ENCODE measurements at places on chromosomes 16 and 17. TPM values are rescaled to one million over a fixed set of nuclear protein-coding genes. Genes with fewer than 3 reads are reported as not detected.
A peak's percentile ranks its signal among the peaks of the same experiment; 100 is the strongest.

ADAMTS18 gene
- not detected for total RNA-seq

CLEC3A gene
- not detected for total RNA-seq

CCL13 gene
- 1.3 TPM for total RNA-seq

DNA sequence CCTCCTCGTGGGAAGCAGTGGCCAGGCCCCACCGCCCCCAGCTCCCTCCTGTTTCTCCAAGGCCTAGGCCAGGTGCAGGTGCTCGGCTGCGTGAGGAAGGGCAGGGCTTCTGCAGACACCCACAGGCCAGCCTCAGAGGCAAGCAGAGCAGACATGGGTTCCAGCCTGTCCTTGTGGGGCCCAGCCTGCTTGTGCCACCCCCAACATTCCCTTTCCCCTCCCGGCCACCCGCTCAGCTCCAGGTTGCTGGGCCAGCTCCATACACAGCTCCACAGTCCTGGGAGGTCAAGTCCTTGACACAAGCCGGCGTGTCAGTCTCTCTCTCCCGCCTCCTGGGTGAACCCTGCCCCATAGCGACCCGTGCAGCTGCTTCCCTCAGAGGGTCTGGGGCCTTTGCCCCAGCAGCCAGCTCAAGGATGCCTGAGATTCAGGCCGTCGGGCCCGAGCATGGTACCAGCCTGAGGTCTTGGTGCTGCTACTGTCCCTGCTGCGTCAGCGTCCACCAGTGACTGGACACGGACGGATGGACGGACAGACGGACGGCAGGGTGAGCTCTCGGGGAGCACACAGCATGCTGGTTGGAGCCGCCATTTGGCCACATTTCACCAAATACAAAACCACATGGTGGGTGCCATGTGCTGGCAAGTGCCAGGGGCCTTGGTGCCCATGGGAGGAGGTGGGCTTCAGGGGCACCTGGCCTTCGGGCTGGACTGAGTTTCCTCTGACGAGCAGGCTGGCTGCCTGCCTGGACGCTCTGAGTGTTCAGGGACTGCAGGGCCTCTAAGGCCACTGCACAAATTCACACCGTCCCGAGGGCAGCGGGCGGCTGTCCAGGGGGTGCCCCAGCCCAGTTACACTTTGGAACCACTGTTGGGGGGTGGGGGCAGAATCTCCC, 8.0 kb downstream of the SECTM1 start:
- no peak overlapping the region for H3K4me3 ChIP-seq
- no peaks in the 10 kb centered on the region for H3K36me3 ChIP-seq
- no peak overlapping the region for H3K27ac ChIP-seq
- no peak for DNase-seq

GRCh38 chr16:59688006-59688405, 953.9 kb upstream of the GOT2 start:
- no peaks in the 10 kb centered on the region for H3K4me1 ChIP-seq
- no peak overlapping the region for H3K4me3 ChIP-seq
- H3K27me3 ChIP-seq = no peaks in the 10 kb centered on the region
- no peak for DNase-seq
- no peaks in the 10 kb centered on the region for H3K36me3 ChIP-seq
- H3K27ac ChIP-seq = no peak overlapping the region

DNA sequence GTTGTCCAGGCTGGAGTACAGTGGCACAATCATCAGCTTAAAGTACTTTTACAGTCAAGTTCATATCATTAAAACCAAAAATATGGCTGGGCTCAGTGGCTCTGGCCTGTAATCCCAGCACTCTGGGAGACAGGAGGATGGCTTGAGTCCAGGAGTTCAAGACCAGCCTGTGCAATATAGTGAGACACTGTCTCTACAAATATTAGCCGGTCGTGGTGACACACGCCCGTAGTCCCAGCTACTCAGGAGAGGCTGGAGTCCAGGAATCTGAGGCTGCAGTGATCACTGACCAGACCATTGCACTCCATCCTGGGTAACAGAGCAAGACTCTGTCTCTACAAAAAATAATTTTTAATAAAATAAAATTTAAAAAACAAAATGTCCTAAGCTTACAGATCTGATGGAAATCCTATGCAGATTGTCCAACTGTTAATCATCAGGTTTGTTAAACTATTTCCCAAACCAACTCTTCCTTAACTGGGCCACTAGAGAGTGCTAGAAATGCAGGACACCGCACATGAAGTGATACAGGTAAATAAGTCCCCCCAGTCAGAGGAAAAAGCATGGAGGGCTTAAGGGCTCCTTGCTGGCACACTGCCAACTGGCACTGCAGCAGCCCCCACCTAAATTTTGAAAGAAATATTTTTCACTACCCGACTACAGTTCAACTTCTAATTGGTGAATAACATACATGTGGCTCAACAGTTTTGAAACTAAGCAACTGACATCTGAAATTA, 2.8 kb downstream of the USP22 start:
- H3K4me3 ChIP-seq = no peak overlapping the region
- peak overlapping the region; percentile 100 for H3K27ac ChIP-seq
- peaks cover 66% of the 10 kb centered on the region for H3K4me1 ChIP-seq
- DNase-seq = no peak
- H3K27me3 ChIP-seq = no peaks in the 10 kb centered on the region
